ENCODE measurements at places on chromosomes 16 and 17.

- no peak for DNase-seq
Measured at GRCh38 chr17:42342242-42343008, 45.8 kb downstream of the STAT3 start.

DNA sequence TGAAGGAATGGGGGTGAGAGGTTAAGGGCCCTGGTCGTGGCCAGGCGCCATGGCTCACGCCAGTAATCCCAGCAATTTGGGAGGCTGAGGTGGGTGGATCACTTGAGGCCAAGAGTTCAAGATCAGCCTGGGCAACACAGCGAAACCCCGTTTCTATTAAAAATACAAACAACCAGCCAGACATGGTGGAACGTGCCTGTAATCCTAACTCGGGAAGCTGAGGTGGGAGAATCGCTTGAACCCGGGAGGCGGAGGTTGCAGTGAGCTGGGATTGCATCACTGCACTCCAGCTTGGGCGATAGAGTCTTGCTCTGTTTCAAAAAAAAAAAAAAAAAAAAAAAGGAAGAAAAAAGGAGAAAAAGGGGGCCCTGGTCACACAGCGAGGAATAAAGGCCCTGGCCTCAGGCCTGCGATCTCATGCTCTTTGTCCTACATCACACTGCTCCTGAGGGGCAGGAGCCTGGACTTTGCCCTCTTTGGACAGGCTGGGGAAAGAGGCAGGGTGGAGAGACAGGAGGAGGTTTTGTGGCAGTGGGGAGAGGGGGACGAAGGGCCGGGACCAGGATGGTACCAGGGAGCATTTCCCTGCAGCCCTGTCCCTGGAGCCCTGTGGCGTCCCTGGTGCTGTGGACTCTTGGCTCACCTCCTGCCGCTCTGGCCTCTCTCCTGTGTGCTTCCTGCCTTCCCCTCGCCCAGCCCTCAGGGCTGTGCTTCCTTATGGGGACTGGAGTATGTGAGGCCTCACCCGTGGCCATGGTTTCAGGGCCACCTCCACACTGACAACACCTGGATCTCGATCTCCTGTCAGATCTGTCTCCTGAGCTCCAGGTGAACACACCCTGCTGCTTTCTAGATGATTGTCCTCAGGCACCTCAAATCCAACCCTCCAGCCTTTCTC lies 19.7 kb upstream of the SLC25A19 start:
- no peak for DNase-seq

DNA sequence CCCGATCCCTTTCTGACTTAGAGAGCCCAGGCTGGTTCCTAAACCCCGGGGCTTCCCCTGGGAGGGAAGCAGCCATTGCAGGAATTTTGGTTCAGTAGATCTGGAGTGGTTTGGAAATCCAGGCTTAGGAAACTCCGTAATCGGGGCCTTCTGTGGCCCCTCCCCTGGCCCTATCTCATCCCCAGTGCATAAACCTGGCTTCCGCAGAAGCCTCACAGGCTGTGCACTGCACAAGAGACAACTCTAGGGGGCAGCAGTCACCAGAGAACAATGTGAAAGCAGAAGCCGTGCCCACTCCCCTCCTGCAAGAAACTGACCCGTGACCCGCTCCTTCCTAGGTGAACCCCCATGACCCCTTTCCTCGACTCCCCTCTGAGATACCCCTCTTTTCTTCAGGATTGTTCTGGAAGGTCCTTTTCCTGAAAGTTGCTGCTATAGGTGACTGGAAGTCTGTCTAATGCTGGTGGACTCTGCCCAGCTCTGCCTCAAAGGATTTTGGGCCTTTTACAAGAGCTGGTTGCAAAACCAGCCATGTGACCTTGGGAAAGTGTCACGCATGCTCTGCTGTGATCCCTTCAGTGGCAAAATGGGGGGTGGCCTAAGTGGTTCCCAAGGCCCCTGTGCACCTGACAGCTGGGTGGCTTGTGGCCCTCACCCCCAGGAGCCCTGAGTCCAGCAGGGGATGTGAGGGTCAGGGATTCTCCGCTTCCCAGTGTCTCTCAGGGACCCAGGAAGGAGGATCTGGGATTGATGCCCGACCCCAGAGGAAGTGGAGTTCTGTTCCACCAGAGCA lies 14.4 kb downstream of the GUCY2D start:
- DNase-seq: no peak

DNA sequence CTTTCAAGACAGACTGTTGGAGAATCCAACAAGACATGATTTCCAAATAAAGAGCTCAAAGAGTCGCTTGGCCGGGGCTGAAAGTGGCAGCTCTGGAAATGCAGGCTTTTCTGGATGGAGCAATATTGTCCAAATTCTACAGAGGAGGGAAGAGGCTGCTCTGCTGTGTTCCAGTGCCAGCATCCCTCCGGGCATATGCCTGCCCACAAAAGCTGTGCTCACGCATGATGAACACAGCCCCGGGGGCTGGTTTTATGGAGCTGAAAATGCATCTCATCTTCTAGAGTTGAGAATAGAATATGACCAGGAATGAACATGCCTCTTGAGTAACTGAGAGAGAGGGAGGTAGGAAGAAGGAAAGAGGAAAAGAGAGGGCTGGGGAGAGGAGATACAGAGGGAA lies 74.7 kb upstream of the TOX3 start:
- DNase-seq: no peak

GRCh38 chr16:9135797-9136196 lies 44.4 kb downstream of the HAPSTR1 start:
- DNase-seq: no peak

DNA sequence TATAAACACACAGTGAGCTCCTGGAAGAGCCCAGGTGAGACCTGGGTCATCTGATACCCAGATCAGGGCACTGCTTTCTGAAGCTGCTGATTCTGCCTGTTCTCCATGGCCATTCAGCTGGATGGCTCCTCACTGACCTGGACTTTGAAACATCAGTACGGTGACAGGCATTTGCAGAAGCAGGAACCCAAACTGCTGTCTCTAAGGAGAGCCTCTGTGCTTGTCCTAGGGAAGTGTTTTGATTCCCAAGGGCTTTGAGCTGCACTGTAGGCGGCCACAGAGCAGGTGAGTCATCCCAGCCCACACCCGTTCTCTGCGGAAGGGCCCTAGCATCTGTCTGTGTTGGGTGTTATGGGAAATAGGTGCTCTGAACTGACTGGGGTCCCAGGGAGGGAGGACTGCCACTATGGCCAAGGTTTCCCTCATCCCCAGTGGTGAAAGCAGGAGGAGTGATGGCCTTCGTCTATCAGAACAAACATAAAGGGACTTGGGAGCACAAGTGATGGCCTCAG lies 60.7 kb upstream of the ADCY9 start:
- DNase-seq: no peak

Measured in stimulated activated CD8-positive, alpha-beta memory T cell treated with anti-CD3 and anti-CD28 coated beads, Interleukin-15, amount 100 ng/mL, for 24 hours (primary cell).